ENCODE measurements at places on chromosomes 5 and 9. TPM values are rescaled to one million over a fixed set of nuclear protein-coding genes. Genes with fewer than 3 reads are reported as not detected.

ANKRD20A1 gene
- polyA plus RNA-seq: not detected

ICE1 gene
- 14.9 TPM for polyA plus RNA-seq

PAPPA gene
- polyA plus RNA-seq: not detected

CBY3 gene
- polyA plus RNA-seq: 0.39 TPM

UBE2R2 gene
- polyA plus RNA-seq: 33.6 TPM

ACTBL2 gene
- polyA plus RNA-seq: not detected
